ENCODE measurements at places on chromosomes 4 and X. TPM values are rescaled to one million over a fixed set of nuclear protein-coding genes. Genes with fewer than 3 reads are reported as not detected.

The PRDM8 gene
- total RNA-seq = 10.2 TPM

The WAS gene
- total RNA-seq = 0.20 TPM

The SASH3 gene
- not detected for total RNA-seq

The GABRG1 gene
- total RNA-seq = 0.92 TPM

The KDR gene
- 0.10 TPM for total RNA-seq

The POU4F2 gene
- not detected for total RNA-seq

The NKX3-2 gene
- total RNA-seq = 0.12 TPM

The GUCY1B1 gene
- total RNA-seq = 1.1 TPM

The SORCS2 gene
- total RNA-seq = not detected

The CLDN2 gene
- not detected for total RNA-seq

The VCX gene
- not detected for total RNA-seq

The MFAP3L gene
- 6.6 TPM for total RNA-seq

The AMER1 gene
- total RNA-seq = 5.9 TPM

The RHOXF2B gene
- not detected for total RNA-seq

The PCDH11X gene
- 8.3 TPM for total RNA-seq

The MAGEA4 gene
- not detected for total RNA-seq

The SLC26A1 gene
- total RNA-seq = 0.61 TPM

The ZIC3 gene
- total RNA-seq = not detected

The ANK2 gene
- total RNA-seq = 24.0 TPM

The IL1RAPL2 gene
- 0.07 TPM for total RNA-seq

The SMPX gene
- 0.52 TPM for total RNA-seq

The ZNF732 gene
- not detected for total RNA-seq

The SRP72 gene
- 104 TPM for total RNA-seq

The MAGED4B gene
- 3.3 TPM for total RNA-seq

The ODAPH gene
- not detected for total RNA-seq

The GALNTL6 gene
- total RNA-seq = 0.20 TPM

The RHOXF2 gene
- not detected for total RNA-seq

The ANXA3 gene
- total RNA-seq = 117 TPM

The SYNPO2 gene
- 1.2 TPM for total RNA-seq

The TSPAN6 gene
- 35.3 TPM for total RNA-seq

The UGT2B11 gene
- total RNA-seq = not detected

The TMEM31 gene
- total RNA-seq = not detected

The PAGE2B gene
- not detected for total RNA-seq

The TCP11X1 gene
- total RNA-seq = not detected

The SLITRK2 gene
- 0.02 TPM for total RNA-seq

The POU3F4 gene
- not detected for total RNA-seq

The CXCL6 gene
- not detected for total RNA-seq

The LARP7 gene
- total RNA-seq = 54.9 TPM

The PQBP1 gene
- 105 TPM for total RNA-seq

The FAM133A gene
- 2.1 TPM for total RNA-seq

The SSX4B gene
- total RNA-seq = not detected

The LDB2 gene
- total RNA-seq = not detected

The PROM1 gene
- 0.27 TPM for total RNA-seq

The AKAP14 gene
- total RNA-seq = not detected

The MTHFD2L gene
- total RNA-seq = 57.6 TPM
